ENCODE measurements at places on chromosomes 2 and 18. TPM values are rescaled to one million over a fixed set of nuclear protein-coding genes. Genes with fewer than 3 reads are reported as not detected.

DNA sequence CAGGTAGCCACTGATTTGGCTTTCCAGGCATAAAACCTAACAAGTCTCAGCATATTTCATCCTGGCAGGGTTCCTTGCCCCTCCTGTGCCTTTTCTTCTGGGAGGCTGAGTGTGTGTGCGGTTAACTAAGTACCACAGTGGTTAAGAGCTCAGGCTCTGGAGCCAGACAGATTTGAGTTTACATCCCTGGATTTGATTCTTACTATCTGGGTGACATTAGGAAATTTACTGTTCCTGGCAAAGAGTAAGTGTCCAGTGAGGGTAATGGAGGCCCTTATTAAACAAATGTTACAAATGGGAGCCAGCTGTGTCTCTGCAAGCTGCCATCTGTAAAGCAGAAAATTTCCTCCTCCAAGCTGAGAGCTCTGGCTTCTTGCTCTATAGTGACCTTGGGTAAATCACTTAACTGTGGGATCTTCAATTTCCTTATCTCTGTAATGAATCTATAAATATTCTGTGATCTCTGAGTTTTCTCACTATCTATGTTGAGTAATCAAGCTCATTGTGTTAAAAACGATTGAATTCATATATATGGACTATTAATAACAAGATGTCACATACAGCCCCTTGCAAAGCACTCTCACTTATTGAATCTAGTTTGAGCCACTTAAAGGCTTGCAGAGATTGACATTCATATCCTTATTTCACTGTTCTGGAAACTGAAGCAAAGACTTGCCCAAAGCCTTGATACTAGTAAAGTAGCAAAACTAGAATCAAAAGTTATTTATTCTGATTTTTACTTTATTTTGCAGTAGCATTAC, 6.5 kb upstream of the COBLL1 start:
- no peak for DNase-seq

- DNase-seq, result no peak
These were observed 40.7 kb upstream of the PCBP1 start for GRCh38 chr2:70046534-70046933.

Gene SLC5A7
- not detected for total RNA-seq

DNA sequence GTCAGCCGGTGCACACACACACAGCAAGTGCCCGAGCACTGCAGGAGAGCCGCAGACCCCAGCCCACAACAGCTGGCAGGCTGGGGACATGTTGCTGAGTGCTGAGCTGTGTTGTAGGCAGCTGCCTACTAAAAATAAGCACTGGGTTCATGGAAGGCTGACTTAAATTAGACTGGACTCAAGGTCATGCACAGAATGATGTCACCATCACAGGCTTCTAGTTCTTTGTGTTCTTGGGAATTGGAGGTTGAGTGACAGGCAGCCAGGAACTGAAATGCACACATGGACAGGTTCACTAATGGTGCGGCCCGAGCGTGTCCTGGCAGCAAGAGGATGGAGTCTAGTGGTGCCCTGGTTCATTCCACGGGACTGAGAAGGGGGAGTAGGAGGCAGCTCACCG, 71.3 kb downstream of the VWA3B start:
- no peak for DNase-seq

DNA sequence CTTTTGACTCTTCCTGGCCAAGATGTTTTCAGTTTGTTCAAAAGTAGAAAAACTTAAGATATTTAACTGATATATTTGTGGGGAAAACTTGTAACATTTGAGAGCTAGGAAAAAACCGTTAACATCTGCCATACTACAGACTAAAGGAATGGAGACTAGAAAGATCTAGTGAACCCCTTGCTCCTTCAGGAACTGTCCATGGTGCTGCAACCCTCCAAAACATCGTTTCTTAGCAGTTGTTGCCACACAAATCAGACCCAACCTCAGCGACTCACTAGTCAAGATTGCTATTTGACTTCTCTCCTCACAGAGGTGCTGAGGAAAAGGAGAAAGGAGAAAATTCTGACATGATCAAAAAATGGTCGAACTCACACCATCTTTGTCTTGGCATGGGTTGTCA, 393.8 kb upstream of the LYPD1 start:
- peak; percentile 73 for DNase-seq

DNA sequence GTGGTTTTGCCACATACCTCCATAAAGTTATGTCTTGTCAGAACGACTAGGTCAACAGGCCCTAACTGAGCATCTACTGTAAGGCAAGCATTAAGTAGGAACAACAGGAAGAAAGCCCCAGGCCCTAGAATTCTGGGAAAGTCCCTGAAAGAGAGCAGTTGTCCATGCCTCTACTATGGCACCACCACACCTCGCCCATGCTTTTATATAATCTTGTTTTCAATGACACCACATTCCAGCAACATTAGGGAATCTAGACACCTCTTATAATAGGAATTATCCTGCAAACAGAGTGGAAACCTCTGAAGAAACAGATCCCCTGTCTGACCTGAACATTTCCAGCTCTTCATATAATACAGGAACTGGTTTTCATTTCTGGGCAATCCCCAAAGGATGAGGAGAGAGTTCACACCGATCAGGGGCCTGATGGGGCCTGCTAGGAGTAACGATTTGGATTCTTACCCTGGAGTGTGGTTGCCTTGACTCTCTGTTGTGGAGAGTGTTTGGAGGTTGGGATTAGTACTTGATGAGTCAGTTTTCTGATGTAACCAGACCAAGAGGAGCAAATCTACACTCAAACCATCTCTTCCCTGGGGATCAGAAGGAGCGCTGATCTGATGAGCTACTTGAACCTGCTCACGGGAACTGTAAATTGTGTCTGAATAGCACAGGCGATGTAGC, 31.9 kb upstream of the CEP68 start:
- peak; percentile 50 for DNase-seq

GRCh38 chr2:218218268-218219185, 1.5 kb downstream of the ARPC2 start:
- DNase-seq, result peak; percentile 10

Gene HOXD9
- 63.0 TPM for total RNA-seq

Gene CYP27C1
- total RNA-seq, result 3.0 TPM

Gene UGT1A7
- total RNA-seq, result not detected

DNA sequence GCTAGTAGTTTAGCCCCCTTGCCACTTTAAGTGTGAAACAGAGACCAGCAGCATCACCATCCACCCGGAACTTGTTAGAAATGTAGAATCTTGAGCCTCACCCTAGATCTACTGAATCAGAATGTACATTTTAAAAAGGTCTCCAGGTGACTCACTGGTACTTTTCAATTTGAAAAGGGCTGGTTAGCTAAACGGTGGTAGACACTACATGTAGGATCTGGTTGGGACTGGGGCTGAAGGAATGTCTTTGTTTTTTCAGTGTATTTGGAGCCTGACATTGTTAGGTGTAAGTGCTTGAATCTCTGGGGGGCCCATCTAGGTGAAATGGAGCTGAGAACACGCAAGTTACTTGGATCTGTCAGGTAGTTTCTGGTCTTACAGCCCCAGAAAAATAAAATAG, 44.0 kb upstream of the XPO1 start:
- DNase-seq, result no peak

Gene RNF152
- total RNA-seq, result 3.6 TPM

DNA sequence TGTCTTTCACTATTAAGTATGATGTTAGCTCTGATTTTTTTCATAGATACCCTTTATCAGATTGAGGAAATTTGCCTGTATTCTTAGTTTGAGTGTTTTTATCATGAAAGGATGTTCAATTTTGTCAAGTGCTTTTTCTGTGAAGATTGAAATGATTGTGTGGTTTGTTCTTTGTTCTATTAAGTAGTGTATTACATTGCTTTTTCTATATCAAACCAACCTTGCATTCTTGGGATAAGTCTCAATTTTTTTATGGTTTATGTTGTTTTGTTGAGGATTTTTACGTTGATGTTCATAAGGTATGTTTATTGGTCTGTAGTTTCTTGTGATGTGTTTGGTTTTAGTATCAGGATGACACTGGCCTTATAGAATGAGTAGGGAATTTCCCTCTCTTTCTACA, 19.1 kb downstream of the PDK1 start:
- no peak for DNase-seq

GRCh38 chr2:29703336-29703735, 218.1 kb downstream of the ALK start:
- peak; percentile 50 for DNase-seq

- DNase-seq, result no peak
These were observed 282.2 kb downstream of the CYP26B1 start for GRCh38 chr2:71865391-71865965.

GRCh38 chr2:214674278-214674677, 135.2 kb downstream of the BARD1 start:
- DNase-seq, result no peak

GRCh38 chr2:199946196-199946595, 9.1 kb downstream of the TYW5 start:
- DNase-seq, result no peak

GRCh38 chr2:45458909-45459563, 152.0 kb downstream of the SRBD1 start:
- DNase-seq, result peak; percentile 25

GRCh38 chr18:22176420-22177326, 7.3 kb downstream of the GATA6 start:
- no peak for DNase-seq

Gene TSGA10
- total RNA-seq, result 2.6 TPM

DNA sequence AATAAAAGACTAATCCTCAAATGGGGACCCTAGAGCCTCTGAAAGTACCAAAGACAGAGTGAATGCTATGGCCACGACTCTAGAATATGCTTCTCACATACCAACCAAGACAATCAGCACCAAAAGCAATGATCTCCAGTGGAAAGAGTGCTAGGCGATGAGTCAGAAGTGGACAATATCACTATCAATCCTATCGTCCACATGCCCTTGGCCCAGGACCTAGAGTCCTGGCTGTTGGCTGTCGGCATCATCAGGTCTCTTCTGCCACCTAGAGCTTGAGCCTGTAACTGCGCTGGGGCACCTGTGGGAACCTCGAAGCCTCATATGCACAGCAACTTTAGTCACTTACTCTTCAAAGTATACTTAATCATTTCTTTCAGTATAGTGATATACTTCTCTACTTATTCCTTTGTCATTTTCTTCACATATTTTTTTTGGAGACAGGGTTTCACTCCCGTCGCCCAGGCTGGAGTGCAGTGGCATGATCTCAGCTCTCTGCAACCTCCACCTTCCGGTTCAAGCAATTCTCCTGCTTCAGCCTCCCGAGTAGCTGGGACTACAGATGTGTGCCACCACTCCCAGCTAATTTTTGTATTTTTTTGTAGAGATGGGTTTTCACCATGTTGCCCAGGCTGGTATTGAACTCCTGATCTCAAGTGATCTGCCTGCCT, 29.7 kb downstream of the NOL10 start:
- DNase-seq, result peak; percentile 19

DNA sequence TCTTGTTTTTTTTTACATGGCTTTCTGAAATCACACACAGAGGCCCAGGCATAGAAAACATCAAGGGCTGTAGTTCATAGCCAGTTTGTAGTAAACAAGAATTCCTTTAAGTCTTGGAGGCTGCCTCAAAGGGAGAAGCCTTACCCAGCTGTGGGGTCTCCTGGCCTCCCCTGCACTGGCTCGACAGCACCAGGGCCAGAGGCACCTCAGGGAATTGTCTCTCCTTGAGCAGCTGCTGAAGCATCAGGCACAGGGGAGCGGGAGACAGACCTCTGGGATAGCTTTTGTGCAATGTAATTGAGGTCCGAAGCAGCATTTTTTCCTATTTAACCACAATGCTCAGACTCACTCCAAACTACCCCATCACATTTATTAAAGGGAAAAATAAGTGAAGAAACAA, 209.1 kb downstream of the HRH4 start:
- DNase-seq, result no peak

GRCh38 chr2:12728221-12728777, 11.6 kb downstream of the TRIB2 start:
- DNase-seq, result no peak

Gene SERPINB12
- not detected for total RNA-seq

Gene MTLN
- total RNA-seq, result 26.8 TPM

DNA sequence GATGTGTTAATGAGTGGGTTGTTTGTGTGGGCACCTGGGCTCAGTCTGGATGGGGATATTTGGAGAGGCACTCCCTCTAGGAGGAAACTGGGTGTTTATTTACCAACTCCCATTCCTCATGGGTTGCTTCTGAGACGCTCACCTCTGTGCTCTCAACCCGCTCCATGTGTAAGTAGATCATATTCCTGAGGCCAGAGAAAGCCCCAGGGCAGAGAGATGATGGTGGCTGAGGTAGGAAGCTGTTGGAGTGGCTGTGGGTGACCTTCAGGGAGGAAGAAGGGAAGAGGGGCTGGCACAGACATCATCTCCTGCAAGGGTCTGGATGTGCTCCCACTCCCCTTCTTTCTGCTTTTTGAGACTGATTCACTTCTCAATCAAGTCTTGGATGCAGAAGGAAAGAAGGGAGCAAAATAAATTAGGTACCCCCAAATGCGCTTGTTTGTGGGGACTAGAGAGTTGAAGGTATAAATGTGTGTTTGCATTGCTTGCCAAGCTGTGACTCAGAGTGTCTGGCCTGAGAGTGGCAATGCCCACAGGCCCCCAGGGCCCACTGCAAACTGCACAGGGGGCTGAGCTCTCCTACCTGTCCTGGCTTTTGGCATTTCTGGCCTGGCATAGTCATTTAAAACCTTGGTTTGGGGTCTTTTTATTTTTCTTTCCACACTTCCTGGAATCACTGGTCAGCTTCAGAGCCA, 57.2 kb upstream of the TNP1 start:
- no peak for DNase-seq

DNA sequence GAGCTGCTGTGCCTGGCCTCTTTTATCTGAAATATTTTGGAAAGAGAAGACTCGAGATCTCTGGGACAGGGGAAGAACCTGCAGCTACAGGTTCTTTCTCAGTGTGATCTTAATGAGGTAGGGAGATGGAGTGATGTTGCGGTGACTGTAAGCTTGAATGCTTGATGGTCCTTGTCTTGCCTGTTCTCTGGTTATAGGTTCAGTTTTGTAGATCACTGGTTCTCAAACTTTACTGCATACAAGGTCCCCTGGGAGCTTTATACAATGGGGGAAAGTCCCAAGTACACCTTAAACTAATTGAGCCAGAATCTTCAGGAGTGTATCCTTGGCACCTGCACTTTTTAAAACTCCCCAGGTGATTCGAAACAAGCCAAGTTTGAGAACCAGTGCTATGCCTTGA, 136.7 kb upstream of the CXCR4 start:
- no peak for DNase-seq

Gene GALNT13
- total RNA-seq, result not detected

DNA sequence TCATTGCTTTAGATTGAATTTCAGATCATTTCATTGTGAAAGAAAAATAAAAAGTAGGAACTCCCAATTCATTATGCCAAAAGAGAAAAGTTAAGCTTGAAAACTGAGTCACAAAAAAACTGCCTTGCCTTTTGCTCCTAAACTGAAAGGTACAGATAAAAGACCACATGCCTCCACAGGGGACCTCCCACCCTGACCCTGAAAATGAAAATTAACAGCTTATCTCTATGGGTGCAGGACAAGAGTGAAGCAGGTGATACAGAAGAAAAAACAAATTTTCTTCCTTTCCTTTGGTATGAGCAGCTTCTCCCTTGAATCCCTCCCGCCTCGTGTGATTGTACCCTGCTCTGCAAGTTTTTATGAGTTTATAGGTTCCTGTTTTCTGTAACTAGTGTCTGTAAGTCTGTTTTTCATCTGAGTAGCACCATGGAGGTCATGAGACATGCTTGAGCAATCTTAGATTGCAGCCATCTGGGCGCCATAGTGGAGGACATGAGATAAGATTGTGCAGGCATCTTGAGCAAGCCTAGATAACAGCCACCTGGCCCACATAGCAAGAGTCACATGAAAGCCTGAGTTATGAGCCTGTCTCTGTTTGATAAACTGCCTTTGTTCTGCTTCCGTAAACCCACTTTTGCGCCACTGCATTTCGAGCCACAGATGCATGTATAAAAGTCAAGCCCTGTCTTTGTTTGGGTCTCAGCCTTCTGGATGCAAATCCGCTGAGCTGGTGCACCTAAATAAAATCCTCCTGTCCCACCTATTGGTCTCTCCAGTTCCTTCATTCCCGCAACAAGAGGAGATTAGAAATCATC, 56.2 kb upstream of the DYNC1I2 start:
- DNase-seq, result peak; percentile 12

Measured in A673 (cell line).